ENCODE measurements at places on chromosomes 6 and 20. TPM values are rescaled to one million over a fixed set of nuclear protein-coding genes. Genes with fewer than 3 reads are reported as not detected.
A peak's percentile ranks its signal among the peaks of the same experiment; 100 is the strongest.

DNA sequence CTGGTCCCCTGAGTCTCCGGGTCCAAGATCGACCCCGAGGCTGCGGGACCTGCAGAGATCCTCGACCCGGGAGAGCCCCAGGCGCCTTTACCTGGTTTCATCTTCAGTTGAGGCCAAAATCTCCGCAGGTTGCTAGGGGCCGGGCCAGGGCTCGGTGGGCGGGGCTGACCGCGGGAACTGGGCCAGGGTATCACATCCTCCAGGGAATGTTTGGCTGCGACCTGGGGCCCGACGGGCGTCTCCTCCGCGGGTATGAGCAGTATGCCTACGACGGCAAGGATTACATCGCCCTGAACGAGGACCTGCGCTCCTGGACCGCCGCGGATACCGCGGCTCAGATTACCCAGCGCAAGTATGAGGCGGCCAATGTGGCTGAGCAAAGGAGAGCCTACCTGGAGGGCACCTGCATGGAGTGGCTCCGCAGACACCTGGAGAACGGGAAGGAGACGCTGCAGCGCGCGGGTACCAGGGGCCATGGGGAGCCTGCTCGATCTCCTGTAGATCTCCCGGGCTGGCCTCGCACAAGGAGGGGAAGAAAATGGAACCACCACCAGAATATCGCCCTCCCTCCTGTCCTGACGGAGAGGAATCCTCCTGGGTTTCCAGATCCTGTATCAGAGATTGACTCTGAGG, 53.8 kb upstream of the POLR1H start:
- H3K27me3 ChIP-seq, result peaks cover 54% of the 10 kb centered on the region
- H3K27ac ChIP-seq, result no peak overlapping the region
- H3K4me1 ChIP-seq, result peaks cover 4% of the 10 kb centered on the region
- no peaks in the 10 kb centered on the region for H3K36me3 ChIP-seq
- H3K4me3 ChIP-seq, result peak overlapping the region; percentile 53

Gene XKR7
- not detected for total RNA-seq

- no peak overlapping the region for H3K4me3 ChIP-seq
- no peaks in the 10 kb centered on the region for H3K36me3 ChIP-seq
- DNase-seq, result no peak
- H3K27me3 ChIP-seq, result no peaks in the 10 kb centered on the region
- peaks cover 10% of the 10 kb centered on the region for H3K4me1 ChIP-seq
- no peak overlapping the region for H3K27ac ChIP-seq
These were observed 44.7 kb upstream of the PCMTD2 start for GRCh38 chr20:64210656-64211369.

GRCh38 chr20:47125508-47125757, 230.8 kb downstream of the EYA2 start:
- no peaks in the 10 kb centered on the region for H3K4me1 ChIP-seq
- no peak overlapping the region for H3K4me3 ChIP-seq
- H3K27me3 ChIP-seq, result peaks cover 32% of the 10 kb centered on the region
- H3K36me3 ChIP-seq, result no peaks in the 10 kb centered on the region

DNA sequence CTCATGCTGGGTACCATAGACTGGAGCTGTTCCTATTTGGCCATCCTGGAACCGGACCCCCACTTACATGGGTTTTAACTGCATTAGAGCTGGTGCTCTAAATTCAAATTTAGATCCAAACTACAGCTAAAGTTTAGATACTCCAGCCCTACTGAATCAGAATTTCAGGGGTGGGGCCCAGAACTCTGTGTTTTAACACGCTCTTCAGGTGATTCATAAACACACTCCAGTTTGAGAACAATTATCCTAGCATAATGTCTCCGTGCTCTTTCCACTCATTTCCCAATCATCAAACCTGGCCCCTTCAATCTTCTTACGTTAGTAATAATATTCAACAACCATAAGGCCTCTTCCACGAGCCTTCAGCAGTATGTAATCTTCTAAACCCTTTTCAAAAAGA, 15.3 kb downstream of the TRPC4AP start:
- H3K27me3 ChIP-seq, result no peaks in the 10 kb centered on the region
- no peak overlapping the region for H3K27ac ChIP-seq
- peaks cover 57% of the 10 kb centered on the region for H3K36me3 ChIP-seq
- H3K4me1 ChIP-seq, result peaks cover 16% of the 10 kb centered on the region
- DNase-seq, result no peak
- H3K4me3 ChIP-seq, result no peak overlapping the region

DNA sequence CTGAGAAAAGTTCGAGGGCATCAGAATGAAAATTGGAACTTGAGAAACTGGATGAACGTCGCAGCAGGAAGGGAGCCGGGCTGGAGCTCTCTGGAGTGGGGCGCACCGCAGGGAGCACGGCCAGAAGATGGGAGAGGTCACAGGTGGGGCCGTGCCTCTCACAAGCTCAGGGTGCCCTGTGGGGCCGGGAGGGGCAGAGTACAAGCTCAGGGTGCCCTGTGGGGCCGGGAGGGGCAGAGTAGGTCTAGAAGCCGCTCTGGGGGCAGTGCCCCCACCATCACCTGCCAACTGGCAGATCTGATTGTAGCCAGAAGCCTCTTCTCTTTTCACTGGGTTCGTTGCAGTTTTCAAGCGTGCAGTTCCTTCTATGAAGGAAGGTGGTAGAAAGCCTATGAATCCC, 61.1 kb upstream of the SNX9 start:
- peaks cover 54% of the 10 kb centered on the region for H3K4me1 ChIP-seq
- no peaks in the 10 kb centered on the region for H3K36me3 ChIP-seq
- H3K4me3 ChIP-seq, result peak overlapping the region; percentile 58
- peaks cover 3% of the 10 kb centered on the region for H3K27me3 ChIP-seq
- peak overlapping the region; percentile 40 for H3K27ac ChIP-seq

DNA sequence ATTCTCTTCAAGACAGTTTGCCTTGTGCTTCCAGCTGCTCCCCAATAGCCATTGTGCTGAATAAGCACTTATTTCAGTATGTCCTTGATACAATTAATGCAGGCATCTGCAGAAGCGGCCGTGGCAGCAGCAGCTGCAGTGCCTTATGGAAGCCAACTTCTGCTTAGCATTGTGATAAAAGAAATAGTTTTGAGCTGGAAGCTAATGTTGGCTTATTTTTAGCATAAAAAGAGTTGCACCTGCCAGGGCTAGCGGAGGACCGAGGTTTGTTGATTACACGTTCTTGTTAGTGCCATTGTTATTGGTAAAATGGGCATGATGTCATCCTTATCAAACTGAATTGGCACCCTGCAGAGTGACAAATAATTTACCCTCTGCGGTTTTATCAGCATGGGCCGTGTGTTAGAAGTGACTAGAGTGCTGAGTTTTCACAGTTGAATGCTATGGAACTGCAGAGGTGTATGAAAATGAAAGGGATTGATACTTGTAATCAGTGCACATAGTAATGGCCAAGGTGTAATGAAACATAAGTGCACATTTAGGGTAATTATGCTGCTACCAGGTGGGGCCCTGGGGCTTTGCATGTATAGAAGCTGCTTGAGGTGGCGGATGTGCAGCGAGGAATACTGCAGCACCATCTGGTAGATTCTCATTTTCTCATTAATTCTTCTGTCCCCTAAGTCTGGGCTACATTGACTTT, 334.3 kb downstream of the CDKAL1 start:
- H3K27ac ChIP-seq, result no peak overlapping the region
- H3K27me3 ChIP-seq, result no peaks in the 10 kb centered on the region
- H3K4me1 ChIP-seq, result no peaks in the 10 kb centered on the region
- H3K4me3 ChIP-seq, result no peak overlapping the region
- H3K36me3 ChIP-seq, result peaks cover 1% of the 10 kb centered on the region
- no peak for DNase-seq

Gene ARMC12
- 0.97 TPM for total RNA-seq

- H3K36me3 ChIP-seq, result no peaks in the 10 kb centered on the region
- no peak overlapping the region for H3K27ac ChIP-seq
- DNase-seq, result no peak
- no peak overlapping the region for H3K4me3 ChIP-seq
- no peaks in the 10 kb centered on the region for H3K4me1 ChIP-seq
- H3K27me3 ChIP-seq, result peaks cover 3% of the 10 kb centered on the region
These were observed 39.6 kb upstream of the SPTLC3 start for GRCh38 chr20:12969071-12969669.

Measured in activated naive CD8-positive, alpha-beta T cell treated with anti-CD3 and anti-CD28 coated beads, Interleukin-2, amount 10 ng/mL, durations not matched to agents 7 days and 5 days (primary cell).